ENCODE measurements at places on chromosomes 11 and 22.

DNA sequence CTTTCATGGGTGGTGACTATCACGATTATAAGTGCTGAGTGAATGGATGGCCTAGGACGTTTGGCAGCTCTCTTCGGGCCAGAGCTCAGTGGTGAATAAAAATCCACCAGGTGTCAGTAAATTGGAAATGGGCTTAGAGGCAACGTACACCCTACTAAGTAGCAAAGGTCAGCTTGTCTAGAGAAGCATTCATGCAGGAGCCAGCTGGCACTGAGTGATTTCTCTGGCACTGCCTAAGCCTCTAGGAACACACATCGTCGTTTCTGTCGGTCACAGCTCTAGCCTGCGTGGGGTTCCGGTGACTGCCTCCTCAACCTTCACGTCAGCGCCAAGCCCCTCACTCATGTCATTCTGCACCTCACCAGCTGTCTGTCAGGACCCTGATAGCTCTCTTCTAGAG lies 192.4 kb upstream of the NTM start:
- no peak for DNase-seq

DNA sequence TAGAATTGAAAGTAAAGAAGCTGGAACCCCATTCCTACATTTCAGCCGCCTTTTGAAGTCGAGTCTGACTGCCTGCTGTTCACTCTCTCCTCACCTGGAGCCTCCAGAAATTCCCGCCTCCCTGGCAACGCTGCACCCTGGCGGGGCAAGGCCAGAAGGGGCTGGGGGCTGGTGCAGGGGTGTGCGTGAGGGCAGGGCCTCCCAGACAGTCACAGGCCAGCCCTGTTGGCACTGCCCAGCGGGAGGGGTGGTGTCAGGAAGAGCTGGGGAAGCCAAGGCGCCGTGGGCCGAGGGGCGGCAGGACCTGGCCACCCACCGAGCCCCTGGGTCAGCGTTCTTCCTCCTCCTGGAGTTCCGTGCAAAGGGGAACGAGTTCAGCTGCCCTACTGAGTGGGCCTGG lies 123.2 kb downstream of the KCNQ1OT1 start:
- DNase-seq: no peak

DNA sequence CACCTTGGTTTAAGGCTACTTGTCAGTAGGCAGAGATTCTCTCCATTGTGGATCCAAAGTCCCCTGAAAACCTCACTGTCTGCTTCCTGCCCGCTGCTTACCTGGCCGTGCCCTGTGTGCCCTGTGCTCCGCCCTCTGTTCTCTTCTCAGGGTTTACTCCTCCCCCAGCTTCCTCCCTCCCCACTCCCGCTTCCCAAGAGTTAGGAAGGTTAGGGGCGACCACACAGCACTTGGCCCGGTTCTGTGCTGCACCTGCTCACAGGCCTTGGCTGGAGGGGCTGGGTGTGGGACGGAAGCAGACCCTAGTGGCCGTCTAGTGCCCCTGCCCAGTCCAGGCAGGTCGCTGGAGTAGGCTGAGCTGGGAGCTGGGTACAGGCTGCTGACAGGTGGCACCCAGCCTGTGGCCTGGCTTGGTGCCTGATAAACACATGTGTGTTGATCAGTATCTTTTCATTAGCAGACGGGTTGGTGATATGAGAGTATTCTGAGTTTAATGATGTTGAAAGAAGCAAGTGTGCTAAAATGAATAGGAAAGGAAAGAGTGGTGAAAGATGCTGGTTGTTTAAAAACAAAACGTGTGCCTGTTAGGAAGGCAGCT lies 40.5 kb downstream of the GRAMD4 start:
- no peak for DNase-seq

GRCh38 chr11:22467248-22467647 lies 129.1 kb downstream of the SLC17A6 start:
- no peak for DNase-seq

DNA sequence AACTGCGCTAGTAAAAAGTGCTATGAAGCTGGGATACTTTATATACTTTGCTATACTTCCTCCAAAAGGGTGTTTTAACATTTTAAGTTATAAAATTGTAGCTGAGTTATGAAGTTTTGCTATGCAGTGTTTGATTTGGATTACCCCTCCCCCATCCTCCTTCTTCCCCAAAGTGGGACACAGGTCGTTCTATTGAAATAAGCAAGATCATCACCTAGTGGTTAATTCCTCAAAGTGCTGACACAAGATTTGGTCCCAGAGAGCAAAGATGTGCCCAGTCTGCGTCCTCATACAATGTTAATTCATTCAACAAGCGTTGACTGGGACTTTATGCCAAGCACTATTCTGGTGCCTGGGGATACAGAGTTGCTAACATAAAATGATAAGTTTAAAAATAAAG lies 78.5 kb downstream of the SPON1 start:
- DNase-seq: no peak

- no peak for DNase-seq
Observed at GRCh38 chr11:18455686-18456372, at the start of gene LDHAL6A. Gene LDHAL6A (plus strand): TSS chr11:18455856. CDS start chr11:18456681, 825 bp downstream.

DNA sequence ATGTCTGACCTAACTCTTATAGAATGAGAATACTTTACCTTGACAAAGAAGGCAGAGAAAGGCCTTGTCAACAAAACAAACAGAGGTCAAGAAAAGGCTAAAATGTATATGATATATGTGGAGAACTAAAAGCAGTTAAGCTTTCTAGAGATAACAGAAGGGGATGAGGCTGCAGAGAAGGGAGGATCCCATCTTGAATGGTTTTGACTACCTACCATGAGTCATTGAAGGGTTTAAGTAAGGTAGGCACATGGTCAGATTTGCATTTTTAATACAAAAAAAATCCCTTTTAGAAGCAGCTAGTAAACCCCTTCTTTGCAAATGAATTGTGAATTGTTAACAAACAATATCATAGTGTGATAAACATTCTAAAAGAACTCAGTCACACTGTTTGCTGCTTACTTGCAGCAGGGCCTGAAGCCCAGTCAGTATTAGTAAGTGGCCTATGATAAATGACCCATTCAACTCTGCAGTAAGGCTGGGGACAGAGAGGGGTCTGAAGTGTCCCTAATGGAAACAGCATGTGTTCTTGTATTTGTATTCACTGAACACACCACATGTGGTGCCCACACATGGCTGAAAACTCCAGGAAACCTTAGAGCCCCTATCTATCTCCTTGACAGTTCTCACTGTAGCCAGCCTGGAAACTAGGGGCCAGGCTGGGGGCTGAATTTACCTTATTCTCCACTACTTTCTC lies 328.8 kb upstream of the PITPNB start:
- no peak for DNase-seq

- DNase-seq: no peak
Observed at GRCh38 chr11:7495882-7496551, 10.7 kb downstream of the OLFML1 start.

- DNase-seq: no peak
Observed at GRCh38 chr11:61961570-61962212, 5.7 kb downstream of the FTH1 start.

DNA sequence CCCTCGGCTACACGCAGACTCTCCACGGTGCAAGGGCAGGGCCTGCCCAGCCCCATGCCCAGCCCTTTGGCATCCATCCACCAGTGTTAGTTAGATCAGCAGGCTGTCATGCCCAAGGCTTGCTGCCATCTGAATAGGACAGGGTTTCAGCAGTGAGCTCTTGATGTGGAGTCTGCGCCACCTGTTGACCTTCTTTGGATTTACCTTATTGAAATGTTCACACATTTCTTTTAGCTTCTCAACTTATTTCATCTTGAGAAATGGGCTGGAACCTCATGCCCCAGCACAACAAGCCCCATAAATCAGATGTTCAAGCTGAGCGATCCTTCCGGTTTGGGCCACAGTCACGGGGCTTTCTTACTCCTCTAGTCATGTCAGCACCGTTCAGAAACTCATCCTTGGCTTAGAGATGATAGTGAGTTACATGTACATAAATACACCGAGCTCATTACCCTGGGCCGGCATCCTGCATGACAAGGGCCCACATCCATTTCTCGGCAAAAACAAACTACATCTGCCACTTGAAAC lies 61.7 kb downstream of the PARVB start:
- no peak for DNase-seq

DNA sequence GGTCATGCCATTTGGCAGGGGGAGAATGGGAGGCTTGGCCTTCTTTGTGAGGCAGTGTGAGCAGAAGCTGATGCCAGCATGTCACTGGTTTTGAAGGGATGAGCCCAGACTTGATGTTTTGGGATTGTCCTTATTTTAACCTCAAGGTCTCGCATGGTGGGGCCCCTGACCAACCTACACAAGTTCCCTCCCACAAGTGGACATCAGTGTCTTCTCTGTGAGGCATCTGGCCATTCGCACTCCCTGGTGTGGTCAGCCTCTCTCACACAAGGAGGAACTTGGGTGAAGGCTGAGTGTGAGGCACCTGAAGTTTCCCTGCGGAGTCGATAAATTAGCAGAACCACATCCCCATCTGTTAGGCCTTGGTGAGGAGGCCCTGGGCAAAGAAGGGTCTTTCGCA lies 59.8 kb downstream of the TIMP3 start:
- no peak for DNase-seq

Data from stimulated activated CD4-positive, alpha-beta T cell treated with anti-CD3 and anti-CD28 coated beads, Interleukin-15, amount 100 ng/mL, for 1 hour (primary cell).